ENCODE measurements at places on chromosomes 4 and X. TPM values are rescaled to one million over a fixed set of nuclear protein-coding genes. Genes with fewer than 3 reads are reported as not detected.
A peak's percentile ranks its signal among the peaks of the same experiment; 100 is the strongest.

USP38 gene
- total RNA-seq: 20.3 TPM

LONRF3 gene
- total RNA-seq: 3.3 TPM

PASD1 gene
- total RNA-seq: not detected

GRCh38 chr4:56427179-56427578 lies 8.2 kb downstream of the PPAT start:
- no peak for DNase-seq

- DNase-seq: no peak
These were observed 49.3 kb upstream of the EFHC2 start for GRCh38 chrX:44392767-44393166.

- no peak for DNase-seq
These were observed 137.8 kb upstream of the FRG1 start for GRCh38 chr4:189802884-189803283.

DNA sequence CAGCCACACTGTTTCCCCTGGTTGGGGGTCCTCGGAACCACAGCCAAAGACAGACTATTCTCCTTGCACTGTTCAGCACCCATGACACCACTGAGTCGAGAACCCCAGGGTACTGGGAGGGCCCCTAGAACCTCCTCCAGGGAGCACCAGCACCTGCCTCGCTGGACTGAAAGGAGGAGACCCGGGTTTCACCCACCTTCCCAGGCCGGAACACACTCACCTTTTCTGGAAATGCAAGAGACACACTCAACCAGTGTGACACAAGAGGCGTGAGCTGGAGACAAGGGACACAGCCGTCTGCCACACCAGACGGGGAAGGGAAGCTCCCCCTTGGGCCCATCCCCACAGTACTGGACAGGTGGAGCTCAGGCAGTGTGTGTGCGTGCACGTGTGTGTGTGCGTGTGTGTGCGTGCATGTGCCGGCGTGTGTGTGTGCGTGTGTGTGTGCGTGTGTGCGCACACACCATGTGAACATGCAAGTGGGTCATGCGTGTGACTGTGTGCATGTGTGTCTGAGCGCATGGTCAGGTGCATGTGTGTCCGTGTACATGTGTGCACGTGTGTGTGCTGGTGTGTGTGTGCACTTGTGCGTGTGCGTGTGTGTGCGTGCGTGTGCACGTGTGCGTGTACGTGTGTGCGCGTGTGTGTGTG lies 128.8 kb upstream of the NKX1-1 start:
- DNase-seq: no peak

GRCh38 chr4:146470604-146471003 lies 51.1 kb downstream of the SLC10A7 start:
- DNase-seq: no peak

- DNase-seq: no peak
These were observed 55.3 kb upstream of the HPSE start for GRCh38 chr4:83389756-83390505.

DNA sequence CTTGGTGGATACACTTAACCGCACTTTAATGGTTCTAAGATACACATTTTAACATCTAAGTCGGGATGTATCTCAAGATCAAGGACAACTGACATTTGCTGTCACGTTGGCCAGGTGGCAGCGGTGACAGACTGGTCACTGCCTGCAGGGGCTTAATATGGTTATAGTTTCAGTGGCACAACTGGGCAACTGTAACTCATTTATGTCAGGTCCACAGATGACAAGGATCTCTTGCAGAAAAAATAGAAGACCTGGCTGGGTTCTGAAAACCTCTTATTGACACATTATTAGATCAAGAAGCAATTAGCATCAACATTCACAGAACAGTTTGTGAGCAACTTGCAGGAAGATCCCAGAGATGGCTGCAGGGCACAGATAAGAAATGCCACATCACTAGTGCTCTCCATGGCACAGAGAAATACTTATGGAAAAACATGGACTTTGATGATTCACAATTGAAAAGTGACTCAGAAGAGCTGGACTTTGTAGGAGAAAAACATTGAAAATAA lies 99.6 kb upstream of the SORBS2 start:
- DNase-seq: peak; percentile 40

DNA sequence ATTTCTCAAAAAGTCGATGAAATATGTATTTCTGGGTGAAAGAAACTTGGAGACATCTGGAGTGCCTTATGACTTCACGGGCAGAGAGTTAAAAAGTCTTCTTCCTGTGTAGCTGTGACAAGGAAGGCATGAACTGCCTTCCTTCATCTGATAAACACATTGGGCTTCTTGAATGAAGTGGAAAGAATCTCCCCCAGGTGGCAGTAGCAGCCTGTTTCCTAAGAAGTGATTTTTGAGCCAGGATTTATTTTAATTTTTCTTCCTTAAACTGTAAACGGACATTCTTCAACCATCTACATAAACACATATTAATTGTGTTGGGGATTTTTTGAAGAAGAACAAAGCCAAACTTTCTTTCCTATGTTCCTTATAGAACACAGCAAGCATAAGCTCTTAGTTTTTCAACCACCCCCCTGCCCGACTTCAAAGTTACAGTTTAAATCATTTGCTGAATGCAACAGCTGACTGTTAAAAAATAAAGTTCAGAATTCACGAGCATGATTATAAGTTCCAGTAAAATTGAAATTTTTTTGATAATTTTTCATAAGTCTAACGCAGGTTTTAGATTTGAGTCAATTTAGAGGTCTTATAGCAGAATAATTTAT lies 980 bp upstream of the GIMD1 start:
- peak; percentile 67 for DNase-seq

GRCh38 chrX:3244955-3245354 lies 101.5 kb downstream of the MXRA5 start:
- peak; percentile 19 for DNase-seq

- no peak for DNase-seq
These were observed 20.7 kb downstream of the AFAP1 start for GRCh38 chr4:7918981-7919380.

- DNase-seq: no peak
These were observed 3.2 kb upstream of the KLF8 start for GRCh38 chrX:56228914-56229313.

DNA sequence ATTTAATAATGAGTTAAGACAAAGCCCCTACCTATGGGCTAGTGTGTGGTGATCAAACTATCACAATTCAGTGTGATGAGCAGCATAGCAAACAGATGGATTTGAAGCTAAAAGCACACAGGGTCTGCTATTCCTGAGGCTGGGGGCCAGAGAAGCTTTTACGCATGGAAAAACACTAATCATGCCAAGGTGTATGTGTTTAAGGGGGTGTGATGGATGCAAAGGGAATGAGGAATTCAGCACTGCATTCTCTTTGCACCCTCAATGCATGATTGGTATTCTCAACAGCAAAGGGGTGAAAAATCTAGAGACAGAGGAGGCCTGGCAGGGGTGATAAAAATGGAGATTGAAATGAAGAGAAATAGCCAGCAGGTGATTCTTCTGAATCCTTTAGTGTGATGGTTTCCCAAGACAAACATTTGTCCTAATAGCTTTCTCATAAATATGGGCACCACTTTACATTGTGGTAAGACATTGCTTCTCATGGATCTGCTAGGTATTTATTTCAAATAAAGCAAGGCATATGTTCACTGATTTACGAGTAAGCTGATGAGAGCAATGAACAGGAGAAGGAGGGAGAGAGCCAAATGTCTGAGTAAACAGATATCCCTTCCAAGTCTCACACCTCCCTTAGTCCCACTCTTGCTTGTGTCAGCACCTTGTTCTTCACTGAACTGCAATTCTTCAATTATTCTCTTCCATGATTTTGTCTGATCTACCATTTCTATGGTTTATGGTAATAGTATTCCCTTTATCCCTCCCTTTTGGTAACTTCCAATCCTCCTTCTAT lies 15.7 kb downstream of the C1QTNF7 start:
- DNase-seq: no peak

- peak; percentile 91 for DNase-seq
These were observed 342.4 kb downstream of the BCOR start for GRCh38 chrX:39755143-39756032.

DNA sequence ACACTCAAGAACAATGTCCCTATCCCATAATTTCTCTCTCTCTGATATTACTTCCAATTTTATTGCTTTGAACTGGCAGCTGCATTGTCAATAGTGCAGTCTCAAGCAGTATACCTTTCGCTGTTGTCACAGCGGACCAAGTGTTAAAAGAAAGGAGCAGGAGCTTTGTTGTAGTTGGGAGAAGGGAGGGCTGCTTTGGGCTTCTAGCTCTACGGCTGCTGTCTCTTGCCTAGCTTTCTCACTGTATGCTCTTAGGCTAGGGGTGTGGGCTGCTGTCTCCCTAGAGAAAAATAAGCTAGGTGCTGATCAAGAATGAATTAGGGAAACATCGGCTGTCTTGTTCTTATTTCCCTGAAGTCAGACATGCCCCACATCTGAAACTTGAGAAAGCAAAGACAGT lies 52.5 kb downstream of the TRPC5OS start:
- DNase-seq: no peak

- DNase-seq: no peak
These were observed 521.4 kb downstream of the RPA4 start for GRCh38 chrX:97405031-97405660.

DNA sequence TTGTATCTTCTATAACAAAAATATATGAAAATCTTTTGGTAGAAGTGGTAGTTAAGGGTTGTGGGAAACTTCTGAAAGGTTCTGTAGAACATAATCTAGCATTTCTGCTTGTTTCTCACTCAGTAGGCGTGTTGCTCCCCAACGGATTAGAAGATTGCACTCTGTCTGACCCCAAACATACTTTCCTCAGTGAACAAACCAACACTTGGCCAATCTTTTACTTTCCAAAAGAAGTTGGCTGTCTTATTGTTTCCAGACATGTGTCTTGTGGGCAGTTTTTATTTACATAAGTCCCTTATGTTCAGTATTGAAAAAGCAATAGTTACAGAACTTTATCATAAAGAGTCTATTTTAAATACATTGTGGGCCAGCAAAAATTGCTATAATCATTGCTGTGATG lies 312.8 kb upstream of the EPHA5 start:
- no peak for DNase-seq

- peak; percentile 46 for DNase-seq
These were observed 4.2 kb upstream of the CDS1 start for GRCh38 chr4:84578540-84579402.

DNA sequence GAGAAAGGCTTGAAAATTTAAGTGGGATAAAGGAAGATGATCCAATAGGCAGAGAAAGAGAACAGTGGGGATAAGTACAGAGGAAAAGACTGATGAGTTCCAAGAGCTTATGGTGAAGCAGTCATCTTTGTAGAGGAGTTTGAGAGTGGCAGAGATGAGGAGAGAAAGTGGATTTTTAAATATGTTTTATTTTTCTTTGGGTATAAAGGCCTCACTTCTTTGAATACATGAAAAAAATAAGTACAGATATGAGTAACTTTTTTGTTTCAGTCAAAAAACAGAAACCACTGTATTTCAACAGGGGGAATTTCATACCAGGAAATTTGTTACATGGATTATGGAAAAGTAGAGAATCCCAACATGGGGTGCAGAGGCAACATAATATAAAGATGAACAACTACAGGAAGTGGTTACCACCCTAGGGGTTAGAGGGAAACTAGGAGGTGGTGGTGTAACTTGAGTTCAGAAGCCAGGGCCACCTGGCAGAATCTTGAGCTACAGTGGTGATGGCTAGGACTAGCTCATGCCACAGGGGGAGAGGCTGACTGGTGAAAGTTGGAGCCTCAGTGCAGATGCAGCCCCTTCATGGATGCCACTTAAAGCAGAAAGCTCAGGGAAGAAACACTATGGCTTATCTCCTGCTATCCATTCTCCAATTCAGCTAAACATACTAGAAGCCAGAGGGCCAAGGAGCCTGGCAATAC lies 3.4 kb upstream of the CYBB start:
- no peak for DNase-seq

GRCh38 chrX:10628906-10629305 lies 8.5 kb upstream of the MID1 start:
- peak; percentile 42 for DNase-seq

All from A172 (cell line).